ENCODE measurements at places on chromosomes 16 and 17.

- no peak for DNase-seq
These were observed 887.8 kb upstream of the SOX9 start for GRCh38 chr17:71232801-71233559.

DNA sequence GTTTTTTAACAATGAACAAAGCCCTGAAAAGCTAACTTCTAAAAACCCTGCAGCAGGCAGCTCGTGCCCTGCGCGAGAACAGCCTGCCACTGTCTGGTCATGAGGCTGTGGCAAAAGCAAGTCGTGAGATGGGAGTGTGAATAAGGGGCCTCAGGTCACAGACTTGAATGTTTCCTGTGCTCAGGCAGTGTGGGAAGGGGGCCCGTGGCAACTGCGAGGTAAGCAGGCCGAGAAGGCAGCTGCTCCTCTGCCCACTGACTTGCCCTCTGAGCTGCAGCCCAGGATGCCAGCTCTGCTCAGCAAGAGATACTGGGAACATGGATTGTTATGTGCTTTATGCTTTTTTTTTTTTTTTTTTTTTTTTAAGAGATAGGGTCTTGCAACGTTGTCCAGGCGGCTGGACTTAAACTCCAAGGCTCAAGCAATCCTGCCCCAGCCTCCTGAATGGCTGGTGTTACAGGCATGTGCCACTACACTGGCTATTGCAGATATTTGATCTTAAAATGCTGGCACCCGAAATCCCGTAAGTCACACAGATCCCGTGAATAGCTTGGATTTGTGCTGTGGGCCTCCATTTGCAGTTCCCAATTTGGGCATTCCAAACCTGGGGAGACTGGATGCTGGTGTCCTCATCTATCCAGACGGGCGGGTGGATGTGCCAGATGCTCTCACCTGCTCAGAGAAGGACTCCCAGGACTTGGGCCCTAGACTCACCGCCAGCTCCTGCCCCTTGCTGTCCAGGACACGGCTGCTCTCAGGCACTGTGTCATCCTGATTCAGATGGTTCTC lies 44.0 kb downstream of the UBN1 start:
- DNase-seq: no peak

DNA sequence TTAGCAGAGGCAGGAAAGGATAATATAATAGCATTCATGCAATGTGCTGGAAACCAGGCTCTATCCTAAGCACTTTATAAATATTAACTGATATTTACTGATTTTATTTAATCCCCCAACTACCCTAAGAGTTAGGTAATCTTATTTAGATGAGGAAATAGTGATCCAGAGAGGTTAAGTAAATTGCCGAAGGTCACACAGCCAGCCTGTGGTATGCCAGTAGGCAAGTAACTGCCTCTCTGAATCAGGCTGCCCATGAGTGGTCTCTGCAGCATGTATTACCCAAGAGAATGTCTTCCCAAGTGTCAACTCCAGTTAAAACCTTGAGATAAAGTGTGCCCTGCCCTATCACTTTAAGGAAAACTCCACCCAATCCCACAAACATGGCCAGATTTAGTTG lies 25.3 kb upstream of the LYRM9 start:
- no peak for DNase-seq

- DNase-seq: no peak
These were observed 1178.3 kb downstream of the CDH11 start for GRCh38 chr16:63943566-63943965.

- DNase-seq: no peak
These were observed 1.3 kb upstream of the ST6GALNAC2 start for GRCh38 chr17:76586741-76587487.

GRCh38 chr16:10667239-10667638 lies 27.5 kb downstream of the TEKT5 start:
- DNase-seq: no peak

DNA sequence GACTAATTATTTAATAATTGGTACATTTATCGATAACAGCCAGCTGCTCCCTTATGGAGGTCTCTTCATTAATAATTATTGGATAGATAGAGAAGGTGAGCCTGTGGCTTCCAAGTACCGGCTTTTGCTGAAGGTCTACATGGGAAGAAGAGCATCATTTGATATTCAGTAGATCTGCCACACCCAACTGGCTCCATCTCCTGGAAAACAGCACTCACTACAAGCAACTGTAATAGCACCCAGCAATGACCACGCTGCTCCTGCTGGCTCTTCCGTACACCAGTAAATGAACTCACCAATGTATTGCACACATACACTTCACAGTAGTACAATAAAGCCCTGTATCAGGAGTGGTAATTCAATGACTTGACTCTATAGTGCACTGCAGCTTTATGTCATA lies 19.5 kb downstream of the MARVELD3 start:
- DNase-seq: no peak

DNA sequence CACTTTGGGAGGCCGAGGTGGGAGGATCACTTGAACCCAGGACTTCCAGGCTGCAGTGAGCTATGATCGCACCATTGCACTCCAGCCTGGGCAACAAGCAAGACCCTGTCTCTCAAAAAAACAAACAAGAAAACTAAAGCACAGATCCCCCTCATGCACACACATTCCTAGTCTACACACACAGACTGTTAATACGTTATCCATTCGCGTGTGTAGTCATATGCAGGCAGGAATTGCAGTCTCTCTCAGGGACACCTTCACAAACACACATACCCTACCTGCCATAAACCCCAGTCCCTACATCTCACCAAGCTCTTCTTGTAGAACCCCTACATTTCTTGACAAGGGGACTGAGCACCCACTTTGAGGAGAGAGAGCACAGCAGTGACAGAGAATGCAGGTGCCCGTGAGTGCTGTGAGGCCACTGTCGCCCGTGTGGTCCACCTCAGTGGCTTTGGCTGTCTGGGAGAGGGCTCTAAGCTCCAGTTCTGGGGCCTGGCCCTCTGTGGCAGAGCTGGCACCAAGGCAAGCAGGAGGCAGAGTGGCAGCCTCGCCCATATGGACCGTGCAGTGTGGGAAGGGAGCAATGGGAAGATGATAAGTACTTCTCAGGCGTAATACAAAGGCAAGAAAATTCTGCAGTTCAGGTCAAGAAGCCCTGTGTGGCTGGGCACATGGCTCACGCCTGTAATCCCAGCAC lies 59.0 kb upstream of the RPH3AL start:
- no peak for DNase-seq

- DNase-seq: no peak
These were observed 110.0 kb upstream of the CIBAR2 start for GRCh38 chr16:85222155-85222863.
